H9 (cell line): ENCODE measurements at places on chromosomes 11 and 22.

- DNase-seq, result peak; percentile 24
Observed at GRCh38 chr11:1235306-1235900, 12.5 kb downstream of the MUC5B start.

- no peak for DNase-seq
Observed at GRCh38 chr11:122756417-122756816, 81.9 kb upstream of the CRTAM start.

DNA sequence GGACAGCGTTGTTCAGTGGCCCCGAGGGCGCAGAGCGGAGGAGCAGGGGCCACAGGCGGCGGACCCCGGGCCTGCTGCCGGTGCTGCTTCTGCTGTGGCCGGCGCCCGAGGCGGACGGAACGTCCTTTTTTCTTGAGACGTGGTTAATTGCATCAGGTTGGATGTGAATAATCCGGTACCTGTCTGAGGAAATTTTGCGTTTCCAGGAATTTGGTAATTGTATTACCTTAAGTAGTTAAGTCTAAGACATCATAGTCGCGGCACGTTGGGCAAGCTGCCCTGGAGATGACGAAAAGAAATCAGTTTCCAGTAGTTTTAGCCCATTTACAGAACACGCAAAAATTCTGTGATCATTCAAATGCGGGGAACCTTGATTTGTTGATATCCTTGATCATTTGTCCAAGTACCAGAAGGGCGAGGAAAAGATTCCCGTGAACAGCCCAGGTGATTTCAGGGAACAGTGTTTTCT is 789 bp downstream of the SPECC1L start:
- no peak for DNase-seq

GRCh38 chr11:57274904-57275498 is 38.0 kb upstream of the APLNR start:
- no peak for DNase-seq

- no peak for DNase-seq
Observed at GRCh38 chr11:30567120-30567519, 19.0 kb downstream of the MPPED2 start.
